ENCODE measurements at places on chromosomes 3 and 15.

DNA sequence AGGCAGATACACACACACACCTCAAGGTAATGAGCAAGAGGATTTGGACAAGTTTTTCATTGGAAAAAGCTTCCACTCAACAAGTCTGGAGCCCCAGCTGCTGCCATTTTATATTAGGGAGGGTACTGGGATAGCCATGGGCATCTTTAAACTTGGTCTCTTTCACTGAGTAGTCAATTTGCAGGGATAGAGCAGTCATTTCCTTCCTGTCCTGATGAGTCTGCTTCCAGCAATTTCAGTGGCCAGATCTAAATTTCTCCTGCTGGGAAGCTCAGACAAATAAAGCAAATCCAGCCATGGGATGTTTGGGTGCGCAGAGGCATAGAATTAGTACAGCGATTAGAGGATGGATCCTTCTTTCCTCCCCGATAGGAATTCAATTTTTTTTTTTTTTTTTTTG, 874 bp upstream of the ERC2 start:
- peak; percentile 4 for DNase-seq

DNA sequence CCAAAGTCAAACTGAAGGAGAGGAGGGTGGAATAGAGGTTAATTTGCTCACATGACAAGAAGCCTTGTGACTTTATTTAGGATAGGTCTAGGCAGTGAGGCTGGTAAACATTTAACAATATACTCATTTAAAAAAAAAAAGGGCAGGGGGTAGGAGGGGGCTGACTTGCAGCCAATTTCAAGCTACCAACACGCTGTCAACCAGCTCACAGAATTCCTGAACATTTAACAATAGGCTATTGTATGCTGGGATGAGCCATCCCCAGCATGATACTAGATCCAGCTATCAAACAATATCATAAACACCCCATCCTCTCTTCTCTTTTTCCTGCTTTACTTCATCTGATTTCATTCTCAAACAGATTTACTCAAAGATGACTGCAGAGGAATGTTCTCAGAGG, 1096.3 kb upstream of the CFAP20DC start:
- DNase-seq, result no peak

GRCh38 chr15:72491768-72492167, 17.6 kb downstream of the ARIH1 start:
- DNase-seq, result peak; percentile 82

- DNase-seq, result no peak
Observed at GRCh38 chr15:48001393-48002039, 119.3 kb upstream of the SLC24A5 start.

DNA sequence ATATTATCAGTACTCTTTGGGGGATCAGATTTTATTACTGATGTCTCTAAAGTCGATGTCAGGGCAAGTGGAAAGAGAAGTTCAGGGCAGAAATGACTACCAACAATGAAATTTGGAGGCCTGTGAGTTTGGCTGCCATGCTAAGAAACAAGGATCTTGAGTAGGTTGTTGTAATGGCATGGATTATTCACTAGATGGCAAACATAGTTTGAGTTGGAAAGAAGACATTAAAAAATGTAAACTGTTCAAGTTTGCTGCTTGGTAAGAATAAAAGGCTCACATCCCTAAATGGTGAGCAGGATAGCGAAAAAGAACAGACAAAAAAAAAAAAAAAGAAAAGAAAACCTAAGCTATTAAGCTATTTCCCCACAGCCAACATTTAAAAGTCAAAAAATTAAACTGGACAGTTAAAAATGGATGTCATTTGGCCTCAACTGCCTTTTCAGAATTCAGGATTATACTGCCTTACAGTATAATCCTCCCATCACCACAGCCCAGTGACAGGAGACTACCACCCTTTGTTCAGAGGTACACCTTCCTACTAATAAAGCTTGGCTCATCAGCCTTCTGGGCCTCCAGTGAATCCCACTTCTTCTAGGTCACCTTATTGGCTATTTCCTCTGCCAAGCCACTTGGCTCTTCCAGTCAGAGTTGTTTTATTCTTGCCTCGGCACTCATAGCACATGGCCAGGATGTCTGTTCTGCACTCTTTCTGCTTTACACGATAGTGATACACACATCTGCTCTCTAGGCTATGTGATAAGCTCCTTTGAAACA, 163.7 kb downstream of the PLD1 start:
- peak; percentile 51 for DNase-seq

DNA sequence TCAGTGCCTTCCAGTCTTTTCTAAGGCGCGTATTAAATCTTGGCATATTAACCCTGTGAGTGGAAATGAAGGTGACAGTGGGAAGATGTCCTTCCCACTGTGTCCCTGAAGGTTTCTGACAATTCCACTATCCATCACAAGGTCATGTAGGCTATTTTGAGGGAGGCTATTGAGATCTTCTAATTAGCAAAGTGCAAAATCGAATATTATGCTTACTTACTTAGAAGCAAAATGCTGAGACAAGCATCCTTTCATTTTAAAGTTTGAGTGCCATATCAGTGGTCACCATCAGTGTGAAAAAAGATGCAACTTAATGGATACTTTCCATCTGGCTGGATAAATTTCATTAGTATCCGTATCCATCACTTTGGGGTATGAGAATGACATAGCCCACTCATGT, 77.6 kb downstream of the COL6A5 start:
- no peak for DNase-seq

DNA sequence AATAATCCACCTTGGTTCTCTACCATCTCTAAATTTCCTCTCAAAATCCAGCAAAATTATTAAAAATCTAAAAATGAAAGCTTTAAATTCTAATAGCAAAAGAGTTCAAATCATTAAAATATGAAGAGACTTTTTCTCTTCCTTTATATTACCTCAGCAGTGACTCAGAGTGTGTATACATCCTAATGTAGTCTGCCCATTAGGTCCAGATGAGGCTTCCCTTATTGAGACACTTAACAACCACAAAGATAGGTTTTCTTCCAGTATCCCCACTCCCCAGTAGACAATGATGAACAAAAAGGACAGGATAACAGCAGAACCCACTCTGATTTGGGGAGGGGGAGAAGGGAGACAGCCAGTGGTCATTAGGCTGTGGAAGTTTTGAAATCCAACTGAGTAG, 61.5 kb upstream of the DCBLD2 start:
- DNase-seq, result peak; percentile 70

DNA sequence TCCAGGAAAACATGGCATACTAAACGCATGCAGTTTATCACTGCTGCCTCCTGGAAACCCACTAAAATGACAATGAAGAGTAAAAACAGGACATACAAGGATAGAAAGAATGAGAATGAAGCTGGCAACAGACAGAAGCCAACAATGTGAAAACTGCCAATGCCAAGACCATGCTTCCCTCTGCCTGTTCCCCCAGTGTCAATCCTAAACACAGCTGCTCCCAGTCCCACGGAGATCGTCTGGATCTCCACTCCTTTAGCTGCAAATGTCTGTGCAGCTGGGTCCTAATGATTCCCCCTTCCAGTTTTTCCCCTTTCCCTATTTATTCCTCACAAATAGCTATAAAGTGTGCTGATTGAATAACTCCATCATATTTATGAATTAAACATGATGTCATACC, 16.1 kb downstream of the LEO1 start:
- no peak for DNase-seq

GRCh38 chr3:85475346-85475745, 516.6 kb downstream of the CADM2 start:
- no peak for DNase-seq

DNA sequence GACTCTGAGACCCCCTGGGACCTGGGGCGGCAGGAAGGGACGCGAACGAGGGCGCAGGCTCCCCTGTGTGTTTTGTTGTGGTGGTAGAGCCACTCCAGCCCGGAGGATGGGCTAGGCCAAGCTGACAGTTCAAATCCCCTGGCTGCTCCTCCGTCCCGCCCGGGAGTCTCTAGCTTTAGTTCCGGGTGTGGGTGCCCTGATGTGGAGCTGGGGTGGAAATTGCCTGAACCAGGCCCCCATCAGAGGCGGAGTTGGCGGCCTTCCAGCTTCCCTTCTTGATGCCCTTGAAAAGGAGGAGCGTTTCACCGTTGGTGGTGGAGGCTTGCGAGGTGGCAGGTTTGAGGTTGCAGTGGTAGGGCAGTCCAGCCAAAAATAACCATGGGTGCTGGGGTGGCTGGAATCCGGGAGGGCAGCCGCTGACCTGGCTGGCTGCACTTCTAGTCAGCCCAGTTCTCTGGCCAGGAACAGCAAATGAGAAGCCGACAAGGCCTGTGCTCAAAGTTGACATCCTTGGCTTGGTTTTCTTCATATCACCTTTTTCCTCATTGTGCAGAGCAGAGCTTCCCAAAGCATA, 817 bp downstream of the CLK3 start:
- DNase-seq, result peak; percentile 73

GRCh38 chr3:46078712-46079400, 51.6 kb upstream of the XCR1 start:
- DNase-seq, result peak; percentile 91

- DNase-seq, result no peak
Observed at GRCh38 chr15:84862214-84862975, 22.1 kb upstream of the SLC28A1 start.

GRCh38 chr3:64463981-64464380, 223.8 kb downstream of the ADAMTS9 start:
- DNase-seq, result no peak

DNA sequence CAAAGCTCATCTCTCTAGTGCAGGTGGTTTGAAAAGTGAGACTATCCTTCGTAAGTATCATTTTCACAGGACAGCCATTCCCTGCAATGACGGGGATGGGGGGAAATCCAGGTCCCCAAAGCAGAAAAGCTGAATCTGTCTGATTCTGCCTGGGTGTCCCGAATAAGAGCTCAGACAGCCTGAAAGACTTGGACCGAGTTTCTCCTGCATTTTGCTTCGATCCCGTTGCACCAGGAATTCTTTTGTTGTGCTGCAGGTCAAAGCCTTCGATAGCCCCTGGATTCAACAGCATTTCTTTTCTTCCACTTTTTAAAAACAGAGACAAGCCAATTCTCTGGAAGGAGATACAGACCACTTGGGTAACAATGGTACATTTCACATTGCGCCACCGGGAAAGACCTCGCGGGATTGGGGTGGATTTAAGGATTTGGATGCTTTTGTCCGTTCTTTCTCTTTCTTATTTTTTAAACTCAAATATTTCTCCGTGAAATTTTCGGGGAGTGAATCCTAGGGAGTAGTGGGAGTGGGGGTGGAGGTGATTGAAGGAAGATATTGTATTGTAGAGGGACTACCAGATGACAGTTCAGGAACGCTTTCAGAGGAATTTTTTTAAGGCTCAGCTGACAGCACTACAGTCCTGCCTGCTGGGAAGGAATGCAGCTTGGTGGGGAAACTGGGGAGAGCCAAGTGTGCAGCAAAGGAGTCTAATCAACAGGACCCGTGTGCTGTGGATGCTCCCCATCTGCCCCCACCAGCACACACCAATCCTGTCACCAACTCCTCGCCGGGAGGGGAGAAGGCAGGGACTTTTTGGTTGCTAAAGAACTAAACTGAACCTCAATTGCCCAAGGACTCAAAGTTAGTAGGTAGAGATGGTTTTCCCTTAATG, 2.6 kb downstream of the SLITRK3 start:
- DNase-seq, result no peak

DNA sequence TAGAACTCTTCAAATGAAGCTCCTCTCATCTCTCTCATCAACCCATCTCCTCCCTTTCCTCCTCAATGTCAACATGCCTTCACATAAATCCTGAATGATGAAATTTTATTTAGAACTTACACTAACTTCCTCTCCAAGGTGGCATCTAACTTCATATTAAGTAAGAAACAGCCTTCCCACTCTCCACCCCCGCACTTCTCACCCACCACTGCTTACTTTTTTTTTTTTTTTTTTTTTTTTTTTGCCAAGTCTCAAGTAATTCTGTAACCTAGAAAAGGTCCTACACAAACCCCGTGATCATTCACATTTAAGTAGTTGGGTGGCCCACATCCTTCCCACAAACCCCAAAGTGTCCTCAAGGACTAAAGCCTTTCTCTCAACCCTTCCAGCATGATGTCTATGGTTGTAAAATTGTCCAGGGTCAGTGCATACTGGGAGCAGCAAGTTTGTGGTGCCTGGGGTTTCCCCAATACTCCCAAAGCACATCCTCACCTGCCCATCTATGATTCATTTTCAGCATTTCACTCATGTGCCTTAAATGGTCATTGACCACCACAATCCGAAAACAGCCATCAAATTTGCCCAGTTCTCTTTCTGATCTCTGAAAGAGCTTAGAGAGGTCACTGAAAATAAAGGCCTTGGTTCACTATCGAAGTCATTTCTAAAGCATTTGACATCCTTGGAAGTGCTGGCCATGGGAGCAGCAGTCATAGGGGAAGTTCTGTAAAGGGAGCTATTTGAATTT, 47.2 kb downstream of the CD86 start:
- no peak for DNase-seq

GRCh38 chr15:80526556-80527340, 122.6 kb downstream of the ARNT2 start:
- peak; percentile 60 for DNase-seq

DNA sequence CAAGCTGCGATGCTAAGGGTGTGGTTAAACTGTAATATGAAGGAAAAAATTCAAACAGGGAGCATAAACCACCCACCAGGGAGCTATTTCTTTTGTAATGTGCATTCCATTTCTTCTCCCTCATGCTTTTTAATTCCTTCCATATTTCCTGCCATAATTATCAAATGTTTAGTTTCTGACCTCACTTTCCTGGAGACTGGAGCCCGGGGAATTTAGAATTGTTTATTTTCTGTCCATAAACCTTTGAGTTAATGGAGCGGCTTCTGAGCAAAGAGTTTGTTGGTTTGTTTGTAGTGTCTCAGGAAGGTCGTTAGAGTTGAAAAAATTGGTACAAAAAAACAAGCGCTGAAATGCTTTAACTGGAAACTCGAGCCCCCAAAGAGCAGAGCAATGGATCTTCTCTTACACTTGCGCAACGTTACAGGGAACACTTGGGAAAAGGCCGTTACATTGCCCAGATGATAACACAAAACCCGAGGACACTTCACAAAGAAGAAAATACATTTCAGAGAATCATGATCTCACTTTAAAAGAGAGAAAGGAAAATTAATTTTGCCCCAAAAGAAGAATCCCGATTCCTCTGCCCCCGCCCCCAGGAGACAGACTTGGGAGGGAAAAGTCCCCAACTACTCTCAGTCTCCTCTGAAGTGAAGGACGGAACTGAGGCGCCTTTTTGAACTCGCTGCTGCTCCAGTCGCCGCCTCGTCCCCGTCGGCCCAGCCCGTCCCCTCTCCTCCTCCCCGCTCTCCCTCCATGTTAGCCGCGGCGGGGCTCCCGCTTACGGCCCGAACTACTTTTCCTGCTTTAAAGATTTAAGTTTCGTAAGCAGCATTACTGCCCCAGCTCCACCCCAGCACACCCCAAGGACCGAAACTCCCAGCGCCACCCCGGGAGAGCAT, 842 bp downstream of the FSTL1 start:
- DNase-seq, result peak; percentile 56

GRCh38 chr15:45205192-45205591, 17.4 kb upstream of the SHF start:
- peak; percentile 69 for DNase-seq

DNA sequence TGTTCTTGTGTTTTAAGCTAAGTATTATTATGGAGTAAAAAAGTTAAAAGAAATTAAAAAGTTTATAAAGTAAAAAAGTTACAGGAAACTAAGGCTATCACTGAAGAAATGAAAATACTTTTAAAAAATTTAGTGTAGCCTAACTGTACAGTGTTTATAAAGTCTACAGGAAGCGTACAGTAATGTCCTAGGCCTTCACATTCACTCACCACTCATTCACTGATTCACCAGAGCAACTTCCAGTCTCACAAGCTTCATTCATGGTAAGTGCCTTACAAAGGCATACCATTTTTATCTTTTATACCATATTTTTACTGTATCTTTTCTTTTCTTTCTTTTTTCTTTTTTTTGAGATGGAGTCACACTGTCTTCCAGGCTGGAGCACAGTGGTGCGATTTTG, 40.7 kb upstream of the SCN5A start:
- no peak for DNase-seq

Measured in EL (cell line).